ENCODE measurements at places on chromosomes 4 and X. TPM values are rescaled to one million over a fixed set of nuclear protein-coding genes. Genes with fewer than 3 reads are reported as not detected.

Gene SCML2
- 5.0 TPM for total RNA-seq

Gene PJA1
- 69.4 TPM for total RNA-seq

Gene DMRTC1
- 0.55 TPM for total RNA-seq

Gene QDPR
- 13.6 TPM for total RNA-seq

Gene HEPH
- total RNA-seq, result 44.4 TPM

Gene NFKB1
- 19.2 TPM for total RNA-seq

Gene ESX1
- total RNA-seq, result 0.10 TPM

Gene GAGE12E
- total RNA-seq, result not detected

GRCh38 chrX:8405631-8406030 is 59.0 kb upstream of the VCX3B start:
- no peak for DNase-seq

DNA sequence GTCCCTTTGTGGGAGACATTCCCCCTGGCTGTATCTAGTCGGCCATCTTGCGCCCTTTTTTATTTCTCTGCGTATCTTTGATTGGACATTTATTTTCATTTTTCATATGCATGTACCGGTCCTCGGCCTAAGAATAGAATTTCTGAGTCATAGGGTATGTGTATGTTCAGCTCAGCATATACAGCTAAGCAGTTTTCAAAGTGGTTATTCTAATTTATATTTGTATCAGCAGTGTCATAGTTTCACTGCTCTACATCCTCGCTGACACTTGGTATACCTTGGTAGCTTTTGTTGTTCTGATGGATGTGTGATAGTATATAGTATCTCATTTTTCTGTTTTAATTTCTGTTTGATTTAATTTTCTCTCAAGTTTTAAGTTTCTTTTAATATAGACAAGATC is 38.7 kb downstream of the BEX3 start:
- no peak for DNase-seq

- peak; percentile 77 for DNase-seq
Measured at GRCh38 chr4:5710961-5711478, at the start of gene EVC. Gene EVC (plus strand): TSS chr4:5711201. CDS start chr4:5711381, 180 bp downstream.

DNA sequence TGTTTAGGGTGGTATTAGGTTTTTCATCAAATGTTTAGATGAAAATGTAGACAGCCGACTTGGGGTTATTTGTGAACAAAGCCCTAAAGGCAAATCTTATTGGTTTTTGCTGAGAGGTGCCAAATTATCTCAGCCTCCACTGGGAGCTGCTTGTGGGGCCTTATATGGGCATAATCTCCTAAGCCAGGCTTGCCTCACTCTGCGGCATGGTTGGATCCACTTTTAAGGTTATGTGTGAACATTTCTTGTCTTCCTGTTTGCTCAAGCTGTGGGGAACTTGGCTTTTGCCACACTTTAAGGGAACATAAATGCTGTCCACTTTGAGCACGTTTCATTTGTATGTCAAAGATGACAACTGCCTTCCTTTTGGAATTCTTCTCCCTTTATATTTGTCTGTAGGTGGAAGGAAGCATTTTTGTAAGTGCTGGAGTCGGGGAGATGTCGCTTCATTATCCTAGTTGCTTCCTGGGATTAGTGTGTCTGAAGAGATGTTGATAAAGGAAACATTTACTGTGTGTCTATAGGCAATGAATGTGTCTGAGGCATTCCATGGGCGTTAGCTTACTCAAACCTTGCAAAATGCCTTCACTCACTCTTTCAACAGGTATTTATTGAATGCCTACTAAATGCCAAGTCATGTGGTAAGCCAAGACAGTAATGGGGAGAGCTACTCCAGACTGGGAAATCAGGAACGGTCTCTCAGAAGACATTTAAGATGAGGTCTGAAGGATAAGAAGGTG is 78.3 kb downstream of the SLC9A6 start:
- DNase-seq, result no peak

DNA sequence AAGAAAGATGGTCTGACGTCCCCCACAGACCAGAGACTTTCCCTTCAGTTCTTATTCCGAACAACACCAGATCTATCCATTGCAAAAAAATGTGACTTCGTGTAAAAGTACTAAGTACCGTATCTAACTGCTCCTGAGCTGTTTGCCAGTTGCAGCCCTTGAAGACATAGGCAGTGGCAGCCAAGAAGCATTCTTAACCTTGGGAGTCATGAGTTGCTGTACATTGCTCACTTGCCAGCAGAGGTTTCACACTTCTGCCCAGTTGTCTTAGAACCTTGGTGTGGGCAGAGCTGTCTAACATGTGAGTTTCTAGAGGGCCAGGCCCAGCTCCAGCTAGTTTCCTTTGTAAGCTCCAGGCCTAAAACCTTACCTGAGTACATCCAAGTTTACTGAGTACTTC is 10.5 kb upstream of the CHRDL1 start:
- no peak for DNase-seq

- DNase-seq, result no peak
Measured at GRCh38 chrX:100747090-100747489, 15.2 kb upstream of the SYTL4 start.

GRCh38 chrX:120680090-120680489 is 50.2 kb upstream of the C1GALT1C1 start:
- no peak for DNase-seq

- no peak for DNase-seq
Measured at GRCh38 chrX:72100824-72101351, 30.8 kb downstream of the RTL5 start.

GRCh38 chrX:80014141-80014940 is at the start of gene TBX22:
Gene TBX22 (plus strand): TSS chrX:80014753. CDS start chrX:80022270, 7,517 bp downstream.
- no peak for DNase-seq

DNA sequence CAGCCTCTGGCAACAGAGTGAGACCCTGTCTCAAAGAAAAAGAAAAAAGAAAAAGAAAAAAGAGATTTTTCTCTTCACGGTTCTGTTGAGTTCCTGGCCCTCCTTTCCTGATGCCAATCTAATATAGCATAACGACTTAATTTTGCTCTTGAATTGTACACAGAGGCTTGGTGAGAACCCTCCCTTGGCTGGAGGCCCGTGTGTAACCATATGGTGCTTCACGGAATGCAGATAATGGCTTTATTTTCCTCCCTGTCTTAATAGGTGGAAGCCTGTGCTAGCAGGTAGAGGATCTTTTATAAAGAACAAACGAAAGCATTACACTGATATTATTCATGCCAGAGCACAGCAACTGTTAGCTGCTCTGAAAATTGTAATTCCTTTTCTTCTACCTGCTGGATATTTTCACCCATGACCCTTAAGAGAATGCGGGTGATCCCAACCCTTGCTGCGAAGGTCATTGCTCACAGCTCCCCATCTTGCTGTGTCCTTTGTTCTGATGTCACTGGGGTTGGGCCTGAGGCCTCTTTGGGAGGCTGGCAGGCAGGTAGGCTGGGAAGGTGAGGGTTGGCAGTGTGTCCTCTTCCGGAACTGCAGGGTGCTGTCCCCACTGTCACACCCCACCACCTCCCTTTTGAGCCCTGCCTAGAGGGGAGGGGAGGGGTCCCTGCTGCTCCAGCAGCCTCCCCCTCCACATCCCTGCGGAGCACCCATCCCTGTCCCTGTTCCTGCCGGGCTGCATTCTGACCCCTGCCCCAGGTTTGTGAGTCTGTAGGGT is 83.8 kb upstream of the STOX2 start:
- DNase-seq, result peak; percentile 36

GRCh38 chrX:139642241-139642927 is 65.6 kb downstream of the MCF2 start:
- DNase-seq, result peak; percentile 8

GRCh38 chrX:129808158-129808828 is 28.5 kb downstream of the SASH3 start:
- DNase-seq, result no peak

GRCh38 chr4:185071236-185071811 is 53.0 kb downstream of the HELT start:
- DNase-seq, result no peak

DNA sequence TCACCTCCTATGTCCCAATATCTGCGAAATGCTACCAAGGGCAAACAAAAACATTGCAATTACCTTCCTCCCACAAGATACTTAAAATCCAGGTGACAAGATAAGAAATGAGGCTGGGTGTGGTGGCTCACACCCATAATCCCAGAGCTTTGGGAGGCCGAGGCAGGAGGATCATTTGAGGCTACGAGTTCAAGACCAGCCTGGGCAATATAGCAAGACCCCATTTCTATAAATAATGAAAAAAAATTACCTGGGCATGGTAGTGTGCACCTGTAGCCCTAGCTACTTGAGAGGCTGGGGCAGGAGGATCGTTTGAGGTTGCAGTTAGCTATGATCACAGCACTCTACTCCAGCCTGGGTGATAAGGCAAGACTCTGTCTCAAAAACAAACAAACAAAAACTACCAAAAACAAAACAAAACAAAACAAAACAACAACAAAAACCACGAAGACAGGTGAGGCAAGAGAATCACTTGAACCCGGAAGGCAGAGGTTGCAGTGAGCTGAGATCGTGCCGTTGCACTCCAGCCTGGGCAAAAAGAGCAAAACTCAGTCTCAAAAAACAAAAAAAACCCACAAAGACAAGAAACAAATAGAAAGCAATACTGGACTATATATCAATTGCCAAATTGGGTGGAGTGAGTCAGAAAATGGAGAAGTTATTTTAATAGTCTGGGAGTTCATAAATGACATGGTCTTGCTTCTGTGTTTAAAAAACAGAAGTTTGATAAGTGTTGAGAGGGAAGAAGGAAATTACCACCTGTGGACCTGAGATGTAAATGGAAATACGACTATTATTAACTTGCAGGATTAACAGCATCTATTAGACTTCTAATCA is 176.5 kb downstream of the FBXW7 start:
- DNase-seq, result no peak

GRCh38 chrX:69131886-69132285 is 33.4 kb downstream of the PJA1 start:
- DNase-seq, result no peak

- no peak for DNase-seq
Measured at GRCh38 chr4:6420036-6420435, 52.4 kb downstream of the PPP2R2C start.

- no peak for DNase-seq
Measured at GRCh38 chr4:101699441-101700124, 90.9 kb upstream of the BANK1 start.

DNA sequence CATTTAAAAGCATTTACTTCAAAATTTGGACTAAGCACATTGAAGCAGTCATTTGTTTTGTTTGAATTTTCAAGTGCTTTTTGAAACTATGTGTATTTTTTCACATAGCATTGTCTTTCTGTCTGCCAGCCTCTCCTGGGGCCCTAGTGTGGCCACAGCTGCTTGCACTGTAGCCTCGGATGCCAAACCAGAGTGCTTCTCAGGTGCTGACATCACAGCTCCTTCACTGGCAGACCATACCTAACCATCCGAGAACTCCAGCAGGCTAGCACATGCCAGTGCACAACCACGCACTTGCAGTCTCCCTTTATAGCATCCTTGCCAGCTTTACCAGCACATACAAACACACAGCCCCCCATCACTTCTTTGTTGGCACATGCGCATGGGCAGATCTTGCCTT is 1019.7 kb downstream of the STPG2 start:
- no peak for DNase-seq

GRCh38 chrX:151793886-151794285 is 59.3 kb downstream of the CNGA2 start:
- no peak for DNase-seq

DNA sequence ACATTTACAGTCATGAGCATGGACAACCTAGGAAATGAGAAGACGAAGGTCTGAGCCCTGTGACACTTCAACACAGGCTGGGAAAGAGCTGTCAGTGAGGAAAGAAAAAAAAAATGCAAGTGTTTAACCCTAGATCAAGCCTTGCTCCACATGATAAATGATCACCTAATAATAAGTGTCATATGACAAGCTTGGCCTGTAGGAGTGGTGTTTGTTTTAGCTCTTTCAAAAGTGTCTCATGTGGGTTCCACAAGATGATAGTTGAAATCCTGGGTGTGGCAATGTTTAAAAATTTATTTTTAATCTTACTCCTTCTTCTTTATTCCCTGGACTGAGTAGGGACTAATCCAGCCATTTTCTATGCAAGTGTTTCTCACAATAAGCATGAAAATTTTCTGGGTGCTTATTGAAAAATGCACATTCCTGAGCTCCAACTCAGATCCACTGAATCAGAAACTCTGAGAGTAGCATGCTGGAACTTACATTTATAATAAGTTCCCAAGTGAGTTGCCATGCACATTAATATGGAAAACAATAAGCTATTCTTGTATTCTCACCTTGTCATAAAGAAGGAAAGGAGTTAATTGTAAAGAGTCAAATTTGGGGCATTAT is 138.3 kb downstream of the AREG start:
- no peak for DNase-seq

GRCh38 chrX:68112321-68112720 is 321.0 kb downstream of the OPHN1 start:
- DNase-seq, result peak; percentile 25
